IMR-90 (cell line): ENCODE measurements at places on chromosomes 5 and 9. TPM values are rescaled to one million over a fixed set of nuclear protein-coding genes. Genes with fewer than 3 reads are reported as not detected.

The CNTNAP3 gene
- total RNA-seq = 0.90 and 1.1 TPM in 2 replicates

The BASP1 gene
- total RNA-seq = 39.6 and 70.5 TPM in 2 replicates

The APC gene
- 58.4 and 76.1 TPM in 2 replicates for total RNA-seq

The NMUR2 gene
- total RNA-seq = not detected in 2 replicates

The ADGRD2 gene
- not detected in 2 replicates for total RNA-seq

The SOWAHA gene
- under 0.01 TPM in 1 of 2 replicates, not detected in the other for total RNA-seq

The SCGB3A2 gene
- total RNA-seq = not detected in 2 replicates

The MEIKIN gene
- total RNA-seq = not detected in 2 replicates

The CXCL14 gene
- under 0.01 TPM in 1 of 2 replicates, not detected in the other for total RNA-seq

The TEX48 gene
- not detected in 2 replicates for total RNA-seq

The KLF9 gene
- total RNA-seq = 7.5 and 11.4 TPM in 2 replicates

The LPAR1 gene
- total RNA-seq = 260 and 315 TPM in 2 replicates

The SLC27A6 gene
- under 0.01 and 0.28 TPM in 2 replicates for total RNA-seq

The MARCOL gene
- not detected in 2 replicates for total RNA-seq

The GABRA6 gene
- not detected in 2 replicates for total RNA-seq

The ARHGEF39 gene
- total RNA-seq = 0.56 and 2.5 TPM in 2 replicates

The ADAMTS2 gene
- total RNA-seq = 18.3 and 19.0 TPM in 2 replicates

The ARRDC3 gene
- total RNA-seq = 82.2 and 86.7 TPM in 2 replicates

The UQCRQ gene
- total RNA-seq = 69.7 and 73.7 TPM in 2 replicates

The FAM78A gene
- under 0.01 and 0.18 TPM in 2 replicates for total RNA-seq

The TMOD1 gene
- 0.18 and 0.28 TPM in 2 replicates for total RNA-seq

The PFN3 gene
- total RNA-seq = not detected in 2 replicates

The FOXB2 gene
- not detected in 2 replicates for total RNA-seq

The AKNA gene
- total RNA-seq = 2.7 and 2.8 TPM in 2 replicates

The SLC6A19 gene
- total RNA-seq = not detected in 2 replicates

The IL13 gene
- total RNA-seq = not detected in 2 replicates

The GZMA gene
- not detected in 2 replicates for total RNA-seq

The CMBL gene
- 5.0 and 5.8 TPM in 2 replicates for total RNA-seq

The SPATA31C1 gene
- total RNA-seq = not detected in 2 replicates

The GADD45G gene
- total RNA-seq = not detected in 2 replicates

The COL5A1 gene
- total RNA-seq = 19.2 and 21.1 TPM in 2 replicates

The TLX3 gene
- total RNA-seq = not detected in 2 replicates

The PCDHGB1 gene
- total RNA-seq = 3.3 and 3.6 TPM in 2 replicates

The SLC22A4 gene
- 2.8 and 3.2 TPM in 2 replicates for total RNA-seq

The ADAMTS16 gene
- 0.18 and 0.28 TPM in 2 replicates for total RNA-seq

The IFNA21 gene
- not detected in 2 replicates for total RNA-seq

The KCTD16 gene
- 1.1 and 1.4 TPM in 2 replicates for total RNA-seq

The TLE4 gene
- 76.9 and 78.1 TPM in 2 replicates for total RNA-seq

The ZDHHC11B gene
- total RNA-seq = not detected in 2 replicates

The CSF1R gene
- under 0.01 and 0.36 TPM in 2 replicates for total RNA-seq

The JADE2 gene
- total RNA-seq = 13.9 and 14.9 TPM in 2 replicates

The ROPN1L gene
- total RNA-seq = 0.28 and 0.36 TPM in 2 replicates
